H9 (cell line): ENCODE measurements at places on chromosomes 13 and 19. TPM values are rescaled to one million over a fixed set of nuclear protein-coding genes. Genes with fewer than 3 reads are reported as not detected.

- DNase-seq, result no peak
Observed at GRCh38 chr19:56671613-56671994, at the start of gene ZNF835. ZNF835 (minus strand) TSS chr19:56671757; CDS start chr19:56665198, 6,559 bp downstream.

- no peak for DNase-seq
Observed at GRCh38 chr13:31807090-31807541, 67.8 kb downstream of the RXFP2 start.

The CNN1 gene
- total RNA-seq, result 15.7 and 17.9 TPM in 2 replicates

The TTC9B gene
- total RNA-seq, result 0.15 and 0.31 TPM in 2 replicates

- peak; percentile 99 for DNase-seq
Observed at GRCh38 chr19:41263850-41264580, at the start of gene HNRNPUL1. HNRNPUL1 (plus strand) TSS chr19:41264372; CDS start chr19:41264504, 132 bp downstream.

DNA sequence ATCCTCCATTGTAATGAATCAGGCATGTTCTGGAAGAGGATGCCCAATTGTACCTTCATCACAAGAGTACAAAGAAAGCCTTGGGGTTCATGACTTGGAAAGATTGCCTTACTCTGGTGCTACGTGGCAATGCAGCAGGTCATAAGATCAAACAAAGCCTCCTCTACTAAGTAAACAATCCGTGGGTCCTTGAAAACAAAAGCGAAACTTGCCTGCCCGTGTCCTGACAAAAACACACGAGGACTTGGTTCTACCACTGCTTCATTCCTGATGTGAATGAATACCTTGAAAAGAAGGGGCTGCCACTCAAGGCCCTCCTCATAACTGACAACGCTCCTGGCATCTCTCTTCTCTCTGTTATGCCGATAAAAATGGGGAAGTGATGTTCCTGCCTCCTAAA is 18.9 kb downstream of the ZNF563 start:
- DNase-seq, result no peak

GRCh38 chr19:56705939-56706338 is 34.4 kb upstream of the ZNF835 start:
- no peak for DNase-seq

The CRX gene
- 0.13 and 0.15 TPM in 2 replicates for total RNA-seq

The BRCA2 gene
- 16.8 and 17.0 TPM in 2 replicates for total RNA-seq

The UBE2L5 gene
- total RNA-seq, result 0.20 TPM in 1 of 2 replicates, not detected in the other

DNA sequence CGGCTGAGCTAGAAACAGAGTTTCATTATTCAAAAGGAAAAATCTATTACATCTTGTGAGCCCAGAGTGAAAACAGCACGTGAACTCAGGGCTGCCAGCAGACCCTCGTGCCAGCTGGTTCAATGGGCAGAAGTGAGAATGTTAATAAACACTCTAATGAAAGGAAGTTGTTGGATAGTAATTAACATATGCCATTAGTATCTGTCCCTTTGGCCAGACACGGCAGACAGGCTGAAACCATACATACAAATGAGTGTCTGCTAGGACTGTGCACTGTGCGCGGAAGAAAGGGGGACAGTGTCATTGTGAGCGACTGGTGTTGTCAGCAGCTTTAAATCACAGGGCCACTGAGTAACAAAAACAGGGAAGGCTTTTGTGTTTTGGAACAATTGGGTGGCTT is 121.9 kb upstream of the TSC22D1 start:
- DNase-seq, result no peak

The SYCN gene
- total RNA-seq, result not detected in 2 replicates

The KISS1R gene
- 3.3 and 5.9 TPM in 2 replicates for total RNA-seq

DNA sequence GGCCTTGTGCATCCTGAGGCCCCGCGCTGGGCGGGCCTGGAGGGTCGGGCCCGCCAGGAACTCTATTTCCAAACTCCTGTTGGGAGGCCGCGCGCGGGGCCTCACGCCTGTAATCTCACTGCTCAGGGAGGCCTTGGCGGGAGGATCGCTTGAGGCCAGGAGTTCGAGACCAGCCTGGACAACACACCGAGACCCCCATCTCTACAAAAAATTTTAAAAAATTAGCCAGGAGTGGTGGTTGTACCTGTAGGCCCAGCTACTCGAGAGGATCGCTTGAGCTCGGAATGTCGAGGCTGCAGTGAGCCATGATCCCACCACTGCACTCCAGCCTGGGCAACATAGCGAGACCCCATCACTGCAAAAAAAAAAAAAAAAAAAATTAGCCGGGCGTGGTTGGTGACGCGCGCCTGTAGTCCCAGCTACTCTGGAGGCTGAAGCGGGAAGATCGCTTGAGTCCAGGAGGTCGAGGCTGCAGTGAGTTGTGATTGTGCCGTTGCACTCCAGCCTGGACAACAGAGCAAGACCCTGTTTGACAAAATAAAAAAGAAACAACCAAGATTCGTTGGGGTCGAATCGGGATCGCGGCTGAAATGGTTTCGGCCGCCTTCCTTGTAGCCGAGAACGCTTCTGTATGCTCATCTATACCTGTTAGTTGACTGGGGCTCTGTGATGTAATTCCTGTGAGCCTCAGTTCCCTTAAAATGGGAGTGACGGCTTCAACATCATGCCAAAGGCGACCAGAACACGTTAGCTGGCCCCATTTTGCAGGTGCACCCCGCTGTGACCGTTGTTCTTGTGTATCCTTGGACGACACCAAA is 636 bp downstream of the SF3A2 start:
- DNase-seq, result no peak

DNA sequence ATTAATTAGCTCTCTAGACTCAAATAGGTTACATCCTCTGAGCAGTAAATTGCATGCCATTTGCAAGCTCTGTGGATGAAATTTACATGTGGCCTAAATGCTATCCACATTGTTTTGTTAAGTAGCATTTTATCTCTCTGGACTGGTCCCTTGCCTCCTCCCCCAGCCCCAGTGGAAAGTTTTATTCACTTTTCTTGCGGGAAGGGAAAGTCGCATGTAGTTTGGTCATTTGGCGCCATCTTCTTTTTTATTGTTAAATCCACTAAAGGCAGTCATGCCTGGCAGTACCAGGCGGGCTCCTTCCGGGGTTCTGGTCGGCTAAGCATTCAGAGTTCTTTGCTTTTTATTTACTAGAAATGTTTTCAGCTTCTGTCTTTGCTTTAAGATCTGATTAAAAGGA is 188.7 kb downstream of the TM9SF2 start:
- DNase-seq, result peak; percentile 61

GRCh38 chr19:56751078-56751489 is 79.5 kb upstream of the ZNF835 start:
- DNase-seq, result no peak

DNA sequence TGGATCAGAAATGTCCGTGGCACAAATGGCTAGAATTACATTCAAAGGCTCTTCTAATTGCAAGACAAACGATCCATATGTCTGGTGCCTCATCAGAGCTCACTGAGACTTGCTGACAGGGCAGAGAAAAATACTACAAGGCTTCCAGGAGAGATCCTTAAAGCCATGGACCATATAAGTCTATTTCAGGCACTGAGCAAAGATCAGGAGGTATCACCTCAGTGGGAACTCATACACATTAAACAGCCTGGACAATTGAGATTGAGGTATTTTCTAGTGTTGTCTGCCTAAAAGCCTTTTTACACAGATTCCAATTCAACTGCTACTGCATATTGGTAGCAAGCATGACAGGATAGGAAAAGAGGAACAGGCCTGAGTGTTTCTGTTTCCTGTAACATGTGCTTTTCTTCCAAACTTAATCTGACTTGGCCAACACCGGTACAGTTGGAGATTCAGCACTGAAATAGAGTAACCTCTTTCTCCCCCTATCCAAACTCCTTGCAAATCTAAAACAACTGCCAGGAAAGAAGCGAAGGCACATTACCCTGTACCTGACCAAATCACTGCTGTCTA is 65.9 kb downstream of the SERP2 start:
- DNase-seq, result no peak

GRCh38 chr13:76879883-76880270 is 6.3 kb downstream of the KCTD12 start:
- no peak for DNase-seq

DNA sequence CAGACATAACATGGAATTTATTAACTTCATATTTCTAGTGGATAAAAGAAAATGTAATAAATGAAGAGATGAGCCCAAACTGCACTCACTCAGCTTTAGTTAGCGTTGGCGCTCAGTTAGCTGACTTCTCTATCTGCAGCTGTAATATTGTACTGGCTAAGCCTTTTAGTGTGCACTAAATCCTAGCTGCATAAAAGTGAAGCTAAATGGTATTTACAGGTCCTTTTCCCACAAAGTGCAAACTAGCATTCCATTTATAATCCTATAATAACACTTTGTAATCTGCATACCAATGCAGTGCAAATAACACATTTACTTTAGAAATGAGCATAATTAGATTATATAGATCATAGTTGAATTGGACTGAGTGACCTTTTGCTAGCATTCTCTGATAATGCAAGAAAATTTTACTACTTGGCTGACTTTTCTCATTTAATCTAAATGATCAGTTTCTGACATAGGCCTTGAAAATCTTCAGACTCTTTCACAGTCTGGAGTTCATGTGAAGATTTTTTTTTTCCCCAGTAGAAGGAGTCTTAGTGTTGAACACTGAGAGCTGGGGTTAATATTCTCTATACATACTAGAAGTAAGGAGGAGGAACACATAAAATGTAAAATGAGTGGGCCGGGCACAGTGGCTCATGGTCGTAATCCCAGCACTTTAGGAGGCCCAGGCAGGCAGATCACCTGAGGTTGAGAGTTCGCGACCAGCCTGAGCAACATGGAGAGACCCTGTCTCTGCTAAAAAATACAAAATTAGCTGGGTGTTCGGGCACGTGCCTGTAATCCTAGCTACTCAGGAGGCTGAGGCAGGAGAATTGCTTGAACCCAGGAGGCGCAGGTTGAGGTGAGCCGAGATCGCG is 1426.4 kb downstream of the PCDH9 start:
- no peak for DNase-seq

DNA sequence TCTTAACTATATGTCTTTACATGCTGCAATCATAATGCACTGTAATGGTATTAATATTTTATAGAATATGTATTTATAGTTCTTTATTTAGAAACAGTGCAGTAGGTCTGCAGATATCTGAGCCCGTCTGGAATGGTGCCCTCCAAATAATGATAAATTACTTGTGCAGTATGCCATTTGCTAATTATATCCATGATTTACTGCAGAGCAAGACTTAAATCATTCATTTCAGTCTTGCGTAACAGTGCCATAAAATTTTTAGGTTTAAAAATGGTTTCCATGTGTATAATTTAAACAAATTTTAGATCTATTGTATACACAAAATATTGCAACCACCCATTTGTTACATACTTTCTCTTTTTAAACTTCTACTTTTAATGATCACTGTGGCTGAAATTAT is 175.1 kb downstream of the ZNF536 start:
- DNase-seq, result no peak

- no peak for DNase-seq
Observed at GRCh38 chr13:98906746-98907502, 70.9 kb downstream of the DOCK9 start.

The BSPH1 gene
- not detected in 2 replicates for total RNA-seq

The C19orf25 gene
- total RNA-seq, result 30.3 and 36.8 TPM in 2 replicates

The GNG7 gene
- total RNA-seq, result 7.4 and 7.7 TPM in 2 replicates

DNA sequence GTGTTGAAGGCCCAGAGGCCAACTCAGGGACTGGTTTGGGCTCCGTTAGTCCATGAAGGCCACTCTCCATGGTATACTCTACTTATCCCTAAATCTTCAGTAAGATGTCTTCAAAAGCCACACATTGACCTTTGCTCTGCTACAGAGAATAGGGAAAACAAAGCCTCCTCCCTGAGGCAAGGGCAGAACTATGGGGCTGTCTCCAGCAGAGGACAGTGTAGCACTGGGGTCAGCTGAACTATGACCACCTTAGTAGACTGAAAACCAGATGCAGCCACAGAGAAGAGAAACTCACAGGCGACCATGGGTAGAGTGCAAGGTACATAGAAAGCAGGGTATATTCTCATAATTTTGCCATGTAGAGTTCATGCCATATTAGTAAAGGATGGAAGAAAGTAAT is 587.4 kb downstream of the LMO7 start:
- peak; percentile 33 for DNase-seq

DNA sequence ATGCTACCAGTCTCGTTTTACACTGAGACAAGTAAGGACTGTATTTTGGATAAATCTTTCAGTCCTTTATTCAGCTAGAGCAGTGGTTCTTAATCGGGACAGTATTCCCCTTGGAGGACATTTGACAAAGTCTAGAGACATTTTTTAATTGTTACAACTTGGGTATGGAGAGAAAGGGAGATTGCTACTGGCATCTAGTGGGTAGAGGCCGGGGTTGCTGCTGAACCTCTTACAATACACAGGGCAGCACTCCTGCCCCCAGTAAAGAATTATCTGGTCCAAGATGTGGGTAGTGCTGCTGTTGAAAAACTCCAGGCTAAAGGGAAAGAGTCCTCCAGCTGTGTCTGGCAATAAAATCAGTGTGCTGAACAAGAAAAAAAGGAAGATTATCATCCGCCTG is 334.8 kb downstream of the SLC7A1 start:
- DNase-seq, result no peak

The FBXO17 gene
- 25.5 and 25.9 TPM in 2 replicates for total RNA-seq

The METTL21C gene
- total RNA-seq, result not detected in 2 replicates
